ENCODE measurements at places on chromosomes 3 and 15.

GRCh38 chr3:168034152-168034928, 61.4 kb downstream of the GOLIM4 start:
- no peak for DNase-seq

- DNase-seq: no peak
Observed at GRCh38 chr3:50490424-50490823, 13.0 kb downstream of the CACNA2D2 start.

DNA sequence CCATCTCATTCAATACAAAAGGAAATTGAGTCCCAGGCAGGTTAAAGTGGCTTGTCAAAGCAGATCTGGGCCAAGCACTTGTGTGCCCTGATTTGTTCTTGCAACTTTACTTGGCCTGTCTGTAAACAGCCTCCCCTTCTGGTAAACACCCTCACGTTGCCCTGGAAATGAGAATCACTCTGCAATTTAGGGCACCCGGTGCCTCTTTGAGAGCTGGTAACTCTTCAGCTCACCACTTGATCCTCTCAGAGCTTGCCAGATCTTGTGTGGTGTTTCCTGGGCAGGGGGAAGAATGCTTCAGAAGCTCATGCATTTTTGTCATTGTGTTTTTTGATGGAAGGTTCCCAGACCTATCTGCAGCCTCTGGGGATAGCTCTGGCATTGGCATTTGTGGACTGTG, 11.3 kb downstream of the MED12L start:
- DNase-seq: no peak

DNA sequence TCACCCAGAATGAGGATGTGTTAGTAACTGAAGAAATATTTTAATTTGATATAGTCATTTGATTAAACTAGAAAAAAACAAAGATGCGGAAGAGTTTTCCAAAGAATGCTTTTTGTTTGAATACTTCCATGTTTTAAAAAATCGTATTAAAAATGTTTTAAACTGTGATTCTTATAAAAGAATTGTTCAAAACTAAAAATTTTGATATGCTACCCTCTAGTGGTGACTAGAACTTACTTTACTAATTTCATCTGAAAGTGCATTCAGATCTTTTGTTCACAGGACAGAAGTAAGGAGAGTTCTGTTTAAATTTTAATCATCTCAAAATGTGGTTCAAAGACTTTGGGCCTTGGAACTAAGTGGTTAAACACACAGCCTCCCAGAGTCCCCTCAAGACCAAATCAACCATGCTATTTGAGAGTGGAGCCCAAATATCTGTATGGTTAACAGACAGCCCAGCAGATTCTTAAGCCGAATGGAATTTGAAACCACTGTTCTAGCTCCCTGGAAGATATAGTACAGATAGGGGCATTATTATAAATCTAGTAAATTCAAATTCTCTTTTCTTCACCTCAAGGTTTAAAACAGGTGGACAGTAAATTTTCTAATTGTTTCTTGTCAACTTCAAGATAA, 45.2 kb upstream of the SYNPR start:
- DNase-seq: no peak

- no peak for DNase-seq
Observed at GRCh38 chr3:136733317-136733833, 18.8 kb downstream of the STAG1 start.

GRCh38 chr3:160987982-160988964, 116.9 kb downstream of the B3GALNT1 start:
- no peak for DNase-seq

DNA sequence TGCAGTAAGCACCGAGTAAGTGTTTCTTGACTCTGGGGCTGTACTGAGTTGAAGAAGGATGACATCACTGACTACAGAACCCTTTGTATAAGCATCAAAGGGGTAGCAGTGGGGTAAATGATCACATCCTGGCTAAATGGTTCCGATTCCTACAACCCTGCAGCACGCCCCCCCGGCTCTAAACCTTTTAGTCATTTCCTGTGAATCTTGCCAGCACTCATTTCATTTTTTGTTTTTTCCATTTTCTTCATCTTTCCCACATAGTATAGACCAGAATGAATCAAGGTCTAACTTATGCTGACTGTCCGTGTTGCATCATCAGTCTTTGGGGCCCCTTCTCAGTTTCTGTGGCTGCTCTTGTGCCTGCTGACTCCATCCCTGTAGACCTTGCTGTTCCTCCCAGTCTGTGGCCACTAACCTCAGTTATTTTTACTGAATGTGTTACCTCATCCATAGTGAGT, 383.1 kb upstream of the TPRG1 start:
- DNase-seq: peak; percentile 41

GRCh38 chr3:192514081-192514753, 213.1 kb downstream of the FGF12 start:
- DNase-seq: peak; percentile 2

GRCh38 chr15:55915876-55916567, 77.4 kb downstream of the NEDD4 start:
- DNase-seq: no peak
